ENCODE measurements at places on chromosomes 12 and 14.

DNA sequence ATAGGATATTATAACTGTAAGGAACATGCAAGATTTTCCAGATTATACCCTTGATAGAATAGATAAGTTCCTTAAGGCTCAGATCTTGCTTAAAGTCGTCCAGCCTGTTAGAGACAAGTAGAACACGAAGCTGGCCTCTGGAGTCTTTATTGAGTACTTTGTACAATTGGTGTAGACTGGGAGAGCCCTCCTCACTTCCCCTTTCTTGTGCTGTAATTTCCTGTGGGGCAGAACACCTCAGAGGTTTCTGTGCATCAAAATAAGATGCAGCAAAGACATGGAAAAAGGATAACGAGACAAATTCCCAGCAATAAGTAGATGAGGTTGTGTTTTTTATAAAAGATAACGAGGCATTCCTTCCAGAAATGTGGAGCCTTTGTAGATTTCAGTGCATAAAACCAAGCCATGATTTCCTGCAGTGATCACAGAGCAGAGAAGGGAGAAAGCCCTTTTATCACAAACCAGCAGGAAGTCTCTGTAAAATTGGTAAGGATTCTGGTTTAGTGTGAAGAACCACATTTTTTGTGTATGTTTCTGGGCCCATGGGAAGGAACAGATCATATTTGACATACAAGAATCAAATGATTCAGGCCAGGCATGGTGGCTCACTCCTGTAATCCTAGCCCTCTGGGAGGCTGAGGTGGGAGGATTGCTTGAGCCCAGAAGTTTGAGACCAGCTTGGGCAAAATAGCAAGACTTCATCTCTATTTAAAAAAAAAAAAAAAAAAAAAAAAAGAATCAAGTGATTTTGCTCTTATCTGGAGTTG, 18.0 kb downstream of the GPRC5A start:
- no peak for DNase-seq

GRCh38 chr14:36513451-36514277, 6.4 kb downstream of the NKX2-1 start:
- no peak for DNase-seq

GRCh38 chr12:130847112-130847511, 8.1 kb upstream of the STX2 start:
- DNase-seq, result no peak

GRCh38 chr14:99630202-99630601, 14.7 kb upstream of the HHIPL1 start:
- DNase-seq, result no peak

DNA sequence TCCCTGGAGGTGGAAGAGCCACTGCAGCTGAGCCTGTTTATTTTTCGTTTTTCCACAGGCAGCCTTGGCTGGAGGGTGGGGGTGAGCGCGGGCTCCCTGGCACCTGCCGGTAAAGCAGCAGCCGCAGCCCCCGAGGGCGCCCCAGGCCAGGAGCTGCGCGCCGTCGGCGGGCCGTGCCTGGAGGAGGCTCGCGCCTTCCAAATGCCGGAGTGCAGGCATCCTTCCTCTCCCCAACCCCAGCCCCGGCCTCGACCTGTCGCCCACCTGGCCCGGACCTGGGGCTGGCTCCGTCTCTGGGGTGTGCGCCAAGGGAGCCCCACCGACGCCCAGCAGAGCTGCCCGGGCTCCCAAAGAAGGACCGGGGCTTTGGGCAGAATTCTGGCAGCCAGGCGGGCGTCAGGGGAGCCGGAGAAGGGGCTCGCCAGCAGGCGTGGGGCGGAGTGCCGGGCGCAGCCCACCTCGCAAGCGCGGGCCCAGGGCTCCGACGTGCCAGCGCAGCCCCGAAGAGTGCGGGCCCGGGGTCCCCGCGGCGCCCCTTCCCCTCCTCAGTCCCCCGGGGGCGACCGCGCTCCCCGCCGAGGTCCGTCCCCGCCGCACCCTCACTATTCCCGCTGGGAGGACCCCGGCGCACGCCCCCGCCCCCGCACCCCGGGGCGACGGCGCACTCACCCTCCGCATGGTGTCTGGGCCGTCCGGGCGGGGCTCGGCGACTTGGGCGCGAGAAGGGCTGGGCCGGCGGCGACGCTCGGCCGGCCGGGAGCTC, 130.3 kb downstream of the NDUFA12 start:
- DNase-seq, result peak; percentile 27

Data from psoas muscle (tissue), 8 donors.